NCI-H774 (cell line): ENCODE measurements at places on chromosomes 6 and 20.

- DNase-seq = peak; percentile 63
These were observed 68.7 kb upstream of the MYL9 start for GRCh38 chr20:36472637-36473090.

DNA sequence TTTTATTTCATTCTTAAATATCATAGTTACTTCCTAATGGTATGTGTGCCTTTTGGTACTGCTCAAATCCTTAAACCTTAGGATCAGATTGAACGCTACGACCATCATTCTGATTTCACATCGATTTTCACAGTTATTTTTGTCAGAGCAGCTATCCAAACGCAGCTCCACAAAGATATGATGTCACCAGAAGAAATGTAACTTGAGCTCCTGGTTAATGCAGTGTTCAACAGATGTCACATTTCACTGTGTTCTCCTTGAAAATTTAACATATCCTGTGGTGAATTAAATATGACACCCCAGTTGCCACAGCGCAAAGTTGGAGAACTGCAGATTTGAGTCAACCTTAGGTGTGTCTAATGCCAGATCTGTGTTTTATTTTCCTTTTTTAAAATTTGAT is 81.4 kb downstream of the CTNNBL1 start:
- no peak for DNase-seq

DNA sequence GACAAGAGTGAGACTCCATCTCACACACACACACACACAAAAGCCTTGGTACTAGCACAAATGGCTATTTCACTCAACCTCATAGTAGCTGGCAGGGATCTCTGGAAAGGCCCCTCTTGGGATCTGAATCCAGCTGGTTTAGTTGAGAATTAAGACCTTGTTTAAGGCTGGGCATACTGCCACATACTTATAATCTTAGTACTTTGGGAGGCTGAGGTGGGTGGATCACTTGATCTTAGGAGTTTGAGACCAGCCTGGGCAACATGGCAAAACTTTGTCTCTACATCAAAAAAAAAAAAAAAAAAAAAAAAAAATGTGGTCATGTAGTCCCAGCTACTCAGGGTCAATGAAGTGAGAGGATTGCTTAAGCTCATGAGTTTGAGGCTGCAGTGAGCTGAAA is 628.3 kb downstream of the MMUT start:
- DNase-seq = no peak

DNA sequence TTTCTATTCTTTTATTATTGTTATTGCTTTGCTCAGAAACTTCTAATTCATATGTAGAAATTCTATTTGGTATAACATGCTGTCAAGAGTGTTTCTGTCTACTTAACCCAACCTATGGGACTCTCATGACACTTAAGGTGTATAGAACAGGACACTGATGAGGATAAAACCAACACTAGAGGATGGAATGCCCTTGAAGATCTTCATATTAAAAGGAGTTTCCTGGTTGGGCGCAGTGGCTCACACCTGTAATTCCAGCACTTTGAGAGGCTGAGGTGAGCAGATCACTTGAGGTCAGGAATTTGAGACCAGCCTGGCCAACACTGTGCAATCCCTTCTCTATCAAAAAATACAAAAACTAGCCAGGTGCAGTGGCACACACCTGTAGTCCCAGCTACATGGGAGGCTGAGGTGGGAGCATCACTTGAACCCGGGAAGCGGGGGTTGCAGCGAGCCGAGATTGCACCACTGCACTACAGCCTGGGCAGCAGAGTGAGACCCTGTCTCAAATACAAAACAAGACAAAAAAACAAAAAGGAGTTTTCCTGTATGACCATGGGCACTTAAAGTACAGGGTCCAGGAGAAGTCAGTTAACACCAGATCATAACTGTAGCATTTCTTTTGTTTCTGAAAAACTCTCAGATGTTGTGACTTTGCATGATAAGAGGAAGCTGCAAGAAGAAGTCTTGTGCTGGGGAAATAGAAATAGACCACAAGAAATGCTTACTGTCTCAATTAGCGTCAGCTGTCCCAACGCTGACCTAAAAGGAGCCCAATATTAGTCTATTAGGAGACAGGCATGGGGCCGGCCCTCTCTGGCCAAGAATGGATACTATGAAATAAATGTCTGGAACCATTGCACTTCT is 38.9 kb upstream of the CD2AP start:
- DNase-seq = no peak

DNA sequence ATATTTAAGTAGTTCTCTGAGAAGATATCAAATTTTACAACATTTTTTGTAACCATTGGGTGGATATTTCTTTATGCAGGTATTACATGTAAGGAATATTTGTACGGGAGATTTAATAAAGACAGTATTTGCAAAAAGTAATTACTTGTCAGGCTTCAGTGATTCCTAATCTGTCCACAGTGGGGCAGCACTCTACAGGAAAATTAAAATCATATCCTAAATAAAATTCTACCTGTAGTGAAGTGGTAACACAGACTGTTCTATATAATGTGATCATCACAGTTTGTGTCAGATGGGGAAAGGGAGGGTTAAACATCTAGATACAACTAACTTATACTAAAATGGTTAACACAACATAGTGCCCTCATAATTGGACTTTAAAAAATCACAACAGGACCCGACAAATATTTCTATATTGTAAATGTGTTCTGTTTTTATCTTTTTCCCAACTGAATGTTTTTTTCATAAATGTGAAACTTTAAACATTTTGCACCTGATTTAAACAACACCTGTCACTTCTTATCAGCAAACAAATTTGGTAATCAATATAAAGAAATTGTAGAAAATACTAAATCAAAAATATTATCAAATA is 145.6 kb upstream of the MANEA start:
- peak; percentile 56 for DNase-seq

- peak; percentile 28 for DNase-seq
These were observed 3.7 kb upstream of the RFPL4B start for GRCh38 chr6:112343390-112343789.

- no peak for DNase-seq
These were observed 135.5 kb upstream of the NUP153 start for GRCh38 chr6:17842014-17842776.

- DNase-seq = no peak
These were observed 197.9 kb upstream of the FOXQ1 start for GRCh38 chr6:1113916-1114540.

GRCh38 chr6:64520050-64520449 is 884.4 kb downstream of the PHF3 start:
- DNase-seq = no peak

DNA sequence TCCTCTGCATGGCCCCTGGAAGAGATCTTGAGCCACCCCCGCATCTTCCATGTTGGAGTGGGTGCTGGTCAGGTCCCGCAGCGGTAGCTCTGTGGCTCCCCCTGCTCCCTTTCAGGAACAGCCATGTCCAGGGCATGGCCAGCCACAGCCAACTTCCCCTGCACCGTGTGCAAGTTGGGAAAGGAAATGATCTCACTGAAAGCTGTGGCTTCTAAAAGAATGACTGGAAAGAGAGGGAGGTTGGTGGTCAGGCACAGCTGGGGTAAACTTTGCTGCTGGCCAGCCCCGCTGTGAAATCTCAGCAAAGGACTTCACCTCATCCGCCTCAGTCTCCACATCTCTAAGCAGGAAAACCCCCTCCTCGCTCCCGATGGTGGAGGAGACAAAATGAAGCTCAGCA is 153.6 kb upstream of the CST7 start:
- DNase-seq = no peak

- DNase-seq = no peak
These were observed 54.6 kb downstream of the LYRM4 start for GRCh38 chr6:5205877-5206850.

- no peak for DNase-seq
These were observed 20.9 kb downstream of the MAP1LC3A start for GRCh38 chr20:34579191-34579978.

DNA sequence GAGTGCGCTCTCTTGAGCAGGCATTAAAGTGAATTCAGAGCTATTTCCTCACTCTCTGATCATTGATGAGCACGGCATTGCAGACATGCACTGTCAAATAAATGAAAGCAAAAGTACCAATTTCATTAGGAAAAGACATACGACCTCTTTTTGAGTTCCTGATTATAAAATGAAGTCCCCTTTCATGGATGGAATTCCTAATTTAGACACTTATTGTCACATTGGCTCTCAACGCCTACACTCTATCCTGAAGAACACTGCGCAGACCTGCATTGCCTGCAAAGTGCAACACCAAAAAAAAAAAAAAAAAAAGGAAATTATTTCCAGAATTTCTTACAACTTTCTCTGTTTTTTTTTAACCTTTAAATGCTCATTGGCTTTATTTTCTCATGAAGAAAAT is 1.6 kb downstream of the ADGRB3 start:
- no peak for DNase-seq

DNA sequence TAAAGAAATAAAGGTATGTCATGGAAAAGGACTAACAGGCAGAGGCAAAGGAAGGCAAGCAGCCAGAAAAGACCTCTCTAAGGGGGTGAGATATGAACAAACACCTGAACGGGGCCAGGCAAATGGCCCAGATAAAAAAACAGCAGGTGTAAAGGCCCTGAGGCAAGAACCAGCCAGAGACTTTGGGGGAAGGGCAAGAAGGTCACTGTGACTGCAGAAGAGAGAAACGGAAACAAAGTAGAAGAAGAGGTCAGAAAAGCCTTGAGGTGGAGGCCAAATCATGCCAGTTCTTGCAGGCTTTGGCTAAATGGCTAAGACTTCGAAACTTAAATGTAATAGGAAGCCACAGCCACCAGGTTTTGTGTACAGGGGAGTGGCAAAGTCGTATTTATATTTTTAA is 30.8 kb downstream of the KIF16B start:
- no peak for DNase-seq

GRCh38 chr6:32941214-32941768 is 463 bp upstream of the HLA-DMB start:
- DNase-seq = no peak

- DNase-seq = no peak
These were observed 19.6 kb downstream of the ANGPT4 start for GRCh38 chr20:896501-897025.

- no peak for DNase-seq
These were observed 213.9 kb upstream of the ECI2 start for GRCh38 chr6:4349323-4349722.

- DNase-seq = no peak
These were observed 179.8 kb downstream of the TASP1 start for GRCh38 chr20:13458860-13459451.

DNA sequence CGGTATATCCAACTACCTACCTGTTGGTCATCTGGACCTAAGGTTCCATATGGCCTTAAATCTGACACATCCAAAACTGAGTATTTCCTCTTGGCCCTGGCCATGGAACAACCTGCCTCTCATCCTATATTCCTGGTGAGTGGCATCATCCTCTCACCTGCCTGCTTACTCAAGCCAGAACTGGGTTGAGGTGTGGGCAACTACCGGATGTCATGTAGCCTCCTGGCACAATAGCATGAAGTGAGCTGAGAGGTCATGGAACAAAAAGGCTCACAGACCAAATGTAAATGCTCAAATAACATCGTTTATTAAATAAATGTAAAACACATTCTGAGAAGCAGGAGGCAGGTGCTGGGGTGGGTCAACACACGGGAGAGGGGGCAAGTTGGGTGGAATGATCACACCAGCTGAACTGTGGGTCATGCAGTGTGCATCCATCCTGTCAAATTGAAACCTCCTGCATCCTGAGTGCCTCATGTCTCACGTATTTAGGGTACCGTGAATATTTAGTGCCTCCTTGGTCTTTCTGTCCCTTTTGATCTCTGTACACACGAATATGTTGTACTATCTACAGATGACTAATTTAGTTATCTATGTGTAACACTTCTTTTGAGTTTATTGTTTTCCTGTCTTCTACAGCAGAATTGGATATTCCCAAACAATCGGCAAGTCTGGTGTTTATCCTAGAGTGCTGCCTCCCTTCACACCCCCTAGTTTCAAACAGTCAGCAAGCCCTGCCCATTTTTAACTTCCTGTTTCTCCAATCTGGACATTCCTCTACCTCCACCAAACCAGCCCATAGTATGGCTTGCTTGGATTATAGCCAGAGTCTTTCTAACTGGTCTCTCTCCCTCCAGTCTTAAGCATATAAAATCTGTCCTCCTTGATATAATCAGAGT is 7.9 kb upstream of the POU5F1 start:
- DNase-seq = peak; percentile 9

GRCh38 chr6:23532227-23532626 is 593.8 kb upstream of the NRSN1 start:
- no peak for DNase-seq

DNA sequence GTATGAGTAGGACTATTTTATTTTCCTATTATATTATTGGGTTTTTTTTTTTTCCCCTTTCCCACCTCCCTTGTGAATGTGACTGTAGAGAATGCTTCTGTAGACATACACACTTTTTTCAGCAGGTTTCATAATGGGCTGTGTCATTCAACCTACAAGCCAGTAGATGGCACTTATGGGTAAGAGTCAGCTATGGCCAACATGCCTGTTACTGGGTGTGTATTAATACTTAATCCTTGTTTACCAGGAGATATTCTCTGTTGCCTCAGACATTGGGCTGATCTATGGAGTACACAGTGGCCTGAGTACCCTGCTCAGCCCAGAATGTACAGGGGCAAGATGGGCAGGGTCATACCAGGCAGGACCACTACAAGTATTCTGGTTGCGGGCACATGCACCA is 382.5 kb downstream of the EPHA7 start:
- peak; percentile 15 for DNase-seq

- peak; percentile 97 for DNase-seq
These were observed 2.5 kb upstream of the HEY2 start for GRCh38 chr6:125746731-125747588.

DNA sequence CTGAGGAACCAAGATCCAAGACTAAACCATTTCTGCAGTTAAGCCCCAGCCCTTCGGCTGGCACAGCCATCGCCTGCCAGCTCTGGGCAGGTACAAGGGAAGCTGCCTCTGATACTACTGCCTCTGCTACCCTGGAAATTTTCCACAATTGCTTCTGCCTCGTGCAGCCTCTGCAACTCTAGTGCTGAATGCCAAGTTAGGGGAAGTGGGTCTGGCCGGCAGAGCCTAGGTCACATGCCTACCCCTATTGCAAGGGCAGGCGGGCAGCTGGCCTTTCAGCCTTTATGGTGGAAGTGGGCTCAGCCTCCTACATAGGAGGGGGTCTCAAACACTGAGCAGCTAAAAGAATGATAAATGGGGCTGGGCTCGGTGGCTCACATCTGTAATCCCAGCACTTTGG is 44.5 kb upstream of the TULP1 start:
- DNase-seq = no peak

- no peak for DNase-seq
These were observed 114.7 kb upstream of the ZNF217 start for GRCh38 chr20:53708129-53708968.

GRCh38 chr6:145031001-145031400 is 704.3 kb downstream of the EPM2A start:
- no peak for DNase-seq

DNA sequence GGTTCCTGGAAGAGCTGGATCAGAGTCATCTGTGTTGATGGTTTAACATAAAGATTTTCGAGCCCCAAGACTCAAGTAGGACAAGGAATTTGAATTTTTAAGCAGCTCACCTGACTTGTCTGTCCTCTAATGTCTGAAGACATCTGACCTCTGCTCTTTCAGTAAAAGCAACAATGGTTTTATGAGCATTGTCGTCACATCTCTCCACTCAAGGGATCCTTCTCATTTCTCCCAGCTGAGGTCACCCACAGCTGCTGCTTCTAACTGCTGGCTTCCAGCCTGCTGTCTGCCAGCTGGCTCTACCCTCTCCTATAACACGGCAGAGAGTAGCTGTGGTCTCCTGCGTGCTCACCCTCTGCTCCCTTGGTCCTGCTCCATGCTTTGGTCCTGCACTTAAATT is 24.7 kb upstream of the HDAC2 start:
- DNase-seq = peak; percentile 91
